Activated naive CD8-positive, alpha-beta T cell treated with anti-CD3 and anti-CD28 coated beads, Interleukin-2, amount 10 ng/mL, durations not matched to agents 7 days and 5 days (primary cell): ENCODE measurements at places on chromosomes 4 and X.

GRCh38 chrX:40531056-40531826 is 49.5 kb upstream of the ATP6AP2 start:
- no peak for DNase-seq

GRCh38 chr4:53688186-53688790 is 97.0 kb upstream of the LNX1 start:
- DNase-seq: no peak

DNA sequence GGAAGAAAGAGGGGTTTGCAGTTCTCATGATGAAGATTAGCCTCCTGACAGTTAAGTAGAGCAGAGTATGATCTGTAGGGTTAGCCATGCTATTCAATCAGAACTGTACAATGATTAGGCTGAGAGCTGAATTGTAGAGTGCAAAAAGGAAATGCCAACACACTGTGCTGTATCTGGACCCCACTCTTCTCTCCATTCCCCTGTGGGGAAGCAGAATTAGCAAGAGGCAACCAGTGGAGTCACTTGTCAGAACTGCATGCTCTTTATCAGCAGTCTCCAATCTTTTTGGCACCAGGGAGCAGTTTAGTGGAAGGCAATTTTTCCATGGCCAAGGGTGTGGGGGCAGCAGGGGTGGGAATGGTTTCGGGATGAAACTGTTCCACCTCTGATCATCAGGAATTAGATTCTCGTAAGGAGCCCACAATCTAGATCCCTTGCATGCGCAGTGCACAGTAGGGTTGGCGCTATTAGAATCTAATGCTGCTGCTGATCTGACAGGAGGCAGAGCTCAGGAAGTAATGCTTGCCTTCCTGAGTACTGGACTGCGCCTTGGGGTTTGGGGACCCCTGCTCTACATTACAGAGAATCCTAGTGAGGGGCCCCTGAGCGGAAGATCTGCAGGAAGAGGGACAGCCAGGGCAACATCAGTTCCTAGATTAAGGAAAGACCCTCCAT is 19.4 kb downstream of the TBC1D9 start:
- DNase-seq: no peak

- no peak for DNase-seq
Measured at GRCh38 chrX:134764202-134764785, 106.0 kb upstream of the PLAC1 start.

- no peak for DNase-seq
Measured at GRCh38 chr4:52197306-52197705, 146.2 kb downstream of the SPATA18 start.
